Immature natural killer cell (primary cell): ENCODE measurements at places on chromosomes 2 and 18. TPM values are rescaled to one million over a fixed set of nuclear protein-coding genes. Genes with fewer than 3 reads are reported as not detected.

The INHBB gene
- polyA plus RNA-seq: not detected

- DNase-seq: no peak
Measured at GRCh38 chr2:5777131-5777535, 84.9 kb downstream of the SOX11 start.

- no peak for DNase-seq
Measured at GRCh38 chr2:207546822-207547221, 17.1 kb downstream of the CREB1 start.

GRCh38 chr2:75431276-75431675, 129.5 kb downstream of the EVA1A start:
- no peak for DNase-seq

- DNase-seq: no peak
Measured at GRCh38 chr2:192148620-192149321, 46.0 kb downstream of the TMEFF2 start.

GRCh38 chr2:240292619-240293525, 142.6 kb upstream of the GPC1 start:
- DNase-seq: no peak

DNA sequence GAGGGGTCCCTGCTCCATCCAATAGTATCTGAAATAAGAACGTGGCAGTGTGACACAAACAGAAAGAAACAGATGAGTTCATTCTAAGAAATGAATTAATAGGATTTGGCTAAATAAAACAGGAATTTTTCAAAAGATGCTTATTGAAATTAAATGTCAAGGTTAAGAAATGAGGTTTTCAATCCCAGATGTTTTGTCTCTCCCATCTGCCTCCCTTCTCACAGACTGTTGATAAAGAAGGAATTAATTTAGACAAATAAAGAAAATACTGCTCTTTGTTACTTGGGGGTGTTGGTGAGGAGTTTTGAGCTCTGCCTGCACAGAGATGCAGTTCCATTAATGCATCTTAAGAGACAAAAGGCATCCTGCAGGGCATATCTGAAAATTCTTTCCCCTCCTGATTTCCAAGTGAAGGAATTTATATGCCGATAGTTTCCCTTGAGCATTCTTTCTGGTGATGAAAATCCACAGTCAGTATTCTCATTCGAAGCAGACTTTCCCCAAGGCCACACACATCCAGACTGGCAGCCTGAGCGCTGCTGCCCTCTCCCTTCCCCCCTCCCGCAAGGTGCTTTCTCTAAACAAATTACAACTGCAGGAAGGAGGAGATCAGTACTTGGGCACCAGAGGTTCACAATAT, 385.4 kb upstream of the RND3 start:
- DNase-seq: no peak

The FASTKD1 gene
- 7.7 TPM for polyA plus RNA-seq

The FAM124B gene
- polyA plus RNA-seq: 0.78 TPM

GRCh38 chr18:77948567-77948966, 698.9 kb downstream of the GALR1 start:
- no peak for DNase-seq

GRCh38 chr18:11150271-11150615, 874 bp upstream of the PIEZO2 start:
- no peak for DNase-seq

GRCh38 chr2:75799859-75800258, 89.1 kb upstream of the GCFC2 start:
- no peak for DNase-seq

DNA sequence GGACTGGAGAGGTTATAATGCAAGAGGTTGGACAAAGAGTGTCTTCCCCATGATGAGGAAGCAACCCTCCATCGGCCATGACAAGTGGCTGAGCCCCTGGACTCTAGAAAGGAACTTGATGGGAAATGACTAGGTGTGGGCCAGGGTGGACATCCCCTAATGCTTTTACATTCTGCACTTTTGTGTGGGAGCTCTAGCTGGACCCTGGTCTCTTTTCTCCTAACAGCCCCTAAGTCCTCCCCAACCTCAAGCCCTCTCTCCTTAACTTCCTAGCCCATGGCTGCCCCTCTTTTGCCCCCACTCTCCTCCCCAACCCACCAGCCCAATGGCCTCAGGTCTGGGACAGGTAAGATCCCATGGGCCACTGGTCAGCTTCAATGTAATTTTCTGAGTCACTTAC, 2.4 kb downstream of the CD207 start:
- no peak for DNase-seq

DNA sequence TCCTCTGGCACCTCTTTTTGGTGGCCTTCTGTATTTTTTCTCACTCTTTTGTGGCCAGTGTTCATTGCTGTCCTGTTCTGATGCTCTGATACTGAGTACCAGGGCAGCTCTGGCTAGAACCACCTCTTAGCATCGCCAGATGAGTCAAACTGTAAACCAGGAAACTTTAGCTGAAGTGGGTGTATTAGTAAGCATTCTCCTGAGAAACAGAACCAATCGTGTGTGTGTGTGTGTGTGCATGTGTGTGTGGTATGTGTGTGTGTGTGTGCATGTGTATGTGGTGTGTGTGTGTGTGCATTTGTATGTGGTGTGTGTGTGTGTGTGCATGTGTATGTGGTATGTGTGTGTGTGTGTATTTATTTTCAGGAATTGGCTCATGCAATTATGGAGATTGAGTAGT, 166.3 kb upstream of the SKOR2 start:
- DNase-seq: no peak

The CNTNAP5 gene
- polyA plus RNA-seq: not detected

DNA sequence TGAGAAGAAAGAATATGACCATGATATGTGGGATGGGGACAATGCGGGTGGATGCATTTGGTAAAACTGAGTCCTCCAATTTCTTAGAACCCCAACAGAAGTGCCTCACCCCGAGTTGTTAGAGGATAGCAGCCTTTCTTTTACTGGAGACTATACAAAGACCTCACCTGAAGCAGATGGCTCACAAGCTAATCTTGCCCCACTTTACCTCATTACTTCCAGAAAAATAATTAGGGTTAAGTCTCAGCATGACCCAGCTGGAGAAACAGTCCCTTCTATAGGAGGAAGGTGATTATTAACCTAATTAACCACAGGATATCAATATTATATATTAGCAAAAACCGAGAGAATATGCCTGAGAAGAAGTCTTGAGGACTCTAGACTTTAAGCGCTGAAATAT, 128.4 kb downstream of the PDE1A start:
- no peak for DNase-seq

The PROKR1 gene
- not detected for polyA plus RNA-seq

The SERPINB2 gene
- polyA plus RNA-seq: not detected

DNA sequence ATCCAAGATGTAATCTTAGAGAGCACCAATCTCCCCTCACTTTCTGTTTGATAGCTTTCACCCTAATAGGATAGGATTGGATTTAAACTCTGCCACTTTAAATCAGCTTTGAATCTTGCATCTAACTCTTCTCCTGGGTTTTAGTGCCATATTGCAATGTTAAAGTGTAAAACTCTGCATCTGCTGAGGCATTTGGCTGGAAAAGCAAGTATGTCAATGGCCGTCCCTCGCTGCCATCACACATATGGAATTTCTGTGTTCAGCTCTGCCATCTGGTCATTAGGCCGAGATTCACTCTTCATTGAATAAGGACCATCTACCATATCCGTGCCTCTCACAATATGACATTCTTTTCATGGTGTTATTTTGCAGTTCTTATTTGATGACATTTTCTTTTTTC, 728.1 kb upstream of the PIK3C3 start:
- no peak for DNase-seq

- no peak for DNase-seq
Measured at GRCh38 chr2:11754700-11755015, 8.2 kb downstream of the LPIN1 start.

The DAW1 gene
- not detected for polyA plus RNA-seq

DNA sequence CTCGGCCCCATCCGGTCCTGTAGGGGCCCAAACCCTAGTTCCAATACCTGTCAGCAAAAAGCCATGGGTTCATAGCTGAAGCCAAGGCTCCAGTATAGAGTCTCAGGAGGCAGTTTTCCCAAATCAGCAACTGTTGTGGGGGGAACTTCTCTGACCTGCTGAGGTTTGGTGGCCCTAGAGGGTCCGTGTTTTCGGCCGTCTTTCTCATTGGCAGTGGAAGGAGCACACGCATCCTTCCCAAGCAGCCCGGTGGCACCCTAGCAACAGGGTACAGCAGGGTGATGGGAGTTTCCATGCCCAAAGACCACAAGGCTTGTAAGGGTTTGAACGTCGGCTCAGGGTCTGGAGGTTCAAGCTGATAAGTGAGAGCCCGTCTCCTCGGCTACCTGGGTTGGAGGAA, 6.6 kb downstream of the FOSL2 start:
- DNase-seq: peak; percentile 16

- DNase-seq: peak; percentile 11
Measured at GRCh38 chr2:98026927-98027522, 31.3 kb upstream of the TMEM131 start.

- no peak for DNase-seq
Measured at GRCh38 chr2:14944562-14945346, 312.2 kb downstream of the LRATD1 start.

DNA sequence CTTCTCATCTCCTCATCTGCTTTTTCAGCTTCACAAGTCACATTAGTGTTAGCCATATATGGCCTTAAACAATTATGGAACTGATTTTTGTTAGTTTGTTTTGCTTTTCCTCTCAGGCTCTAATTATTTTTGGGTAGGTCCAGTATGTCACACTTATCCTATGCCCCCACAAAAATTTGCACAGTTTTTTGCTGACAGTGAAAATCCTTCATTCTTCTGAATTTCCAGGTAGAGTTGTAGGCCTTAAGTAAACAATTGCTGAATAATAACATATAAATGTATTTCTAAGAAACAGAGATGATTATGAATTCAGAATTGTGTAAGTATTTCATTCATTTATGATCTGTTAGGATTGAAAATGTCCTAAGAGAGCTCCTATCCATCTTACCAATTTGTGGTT, 8.6 kb upstream of the SERPINB10 start:
- DNase-seq: no peak

The CCDC150 gene
- not detected for polyA plus RNA-seq

DNA sequence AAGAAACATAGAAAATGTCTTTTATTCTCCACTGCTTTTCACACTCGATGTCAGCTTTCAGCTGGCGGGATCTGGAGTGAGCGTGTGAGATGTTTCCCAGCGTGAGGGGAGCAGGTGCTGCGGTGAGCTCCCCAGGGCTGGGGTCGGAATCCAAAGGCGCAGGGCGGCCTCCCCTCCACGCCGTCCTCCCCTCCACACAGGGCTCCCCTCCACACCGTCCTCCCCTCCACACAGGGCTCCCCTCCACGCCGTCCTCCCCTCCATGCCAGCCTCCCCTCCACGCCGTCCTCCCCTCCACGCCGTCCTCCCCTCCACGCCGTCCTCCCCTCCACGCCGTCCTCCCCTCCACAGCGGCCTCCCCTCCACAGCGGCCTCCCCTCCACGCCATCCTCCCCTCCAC, 26.9 kb upstream of the KCNG2 start:
- no peak for DNase-seq

DNA sequence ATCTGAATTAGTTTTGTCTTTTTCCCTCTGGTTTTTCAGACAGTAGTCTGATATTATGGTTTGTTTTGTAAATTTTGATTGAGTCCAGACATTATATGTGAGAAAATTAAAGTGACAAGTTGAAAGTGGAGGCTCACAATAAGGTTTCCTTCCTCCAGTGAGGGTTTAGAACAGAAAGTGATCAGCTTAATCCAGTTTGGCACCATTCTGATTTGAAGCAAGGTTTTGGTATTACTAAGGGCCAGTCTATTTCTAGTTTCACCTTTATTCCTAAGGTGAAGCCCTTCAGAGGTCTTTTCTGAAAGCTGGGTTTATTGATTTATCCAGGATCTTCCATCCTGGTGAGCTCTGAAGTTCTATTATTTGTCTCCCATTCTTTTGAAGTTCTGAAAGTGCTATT, 68.7 kb downstream of the CDC42EP3 start:
- no peak for DNase-seq

DNA sequence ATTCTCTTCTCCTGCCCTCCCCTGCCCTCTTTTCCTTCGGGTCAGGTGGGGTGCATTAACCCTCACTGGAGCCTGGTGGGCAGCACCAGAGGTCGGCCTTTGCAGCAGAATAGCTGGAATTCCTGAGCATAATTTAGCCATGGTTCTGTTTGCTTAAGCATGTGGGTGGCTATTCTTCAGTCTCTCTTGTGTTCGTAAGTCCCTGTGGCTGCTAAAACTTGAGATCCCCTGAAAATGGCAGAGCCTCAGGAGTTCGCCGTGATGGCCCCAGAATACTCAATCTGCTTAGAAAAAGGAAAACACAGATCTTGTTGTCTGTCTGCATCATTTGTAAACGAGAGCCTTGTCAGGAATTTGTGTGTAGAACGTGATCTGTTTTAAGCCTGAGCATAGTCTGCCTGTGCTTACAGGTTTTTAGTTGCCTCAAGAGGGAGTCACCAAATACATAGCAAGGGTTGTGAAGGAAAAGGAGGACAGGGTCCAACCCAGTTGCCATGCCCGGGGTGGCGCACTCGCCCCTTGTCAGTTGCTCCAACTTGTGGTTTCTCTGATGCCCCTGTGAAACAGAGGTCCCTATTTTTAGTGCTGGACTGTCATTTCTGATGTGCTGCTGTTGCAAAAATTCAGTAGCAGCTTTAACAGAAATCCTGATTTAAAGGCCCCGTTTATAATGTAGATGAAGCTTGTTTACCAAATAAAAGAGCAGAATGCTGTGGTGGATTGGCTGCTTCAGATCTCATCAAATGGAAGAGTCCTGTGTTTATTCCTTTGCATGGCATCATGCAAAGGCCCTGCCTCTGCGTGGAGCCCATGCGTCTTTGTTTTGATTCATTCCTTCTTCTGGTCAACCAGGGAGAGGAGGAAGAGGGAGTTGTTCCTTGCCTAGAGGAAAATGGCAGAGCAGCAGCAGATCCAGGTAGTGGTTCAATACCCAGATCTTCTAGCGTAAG, 74.8 kb downstream of the WDSUB1 start:
- no peak for DNase-seq

GRCh38 chr2:143138292-143138691, 9.1 kb downstream of the ARHGAP15 start:
- DNase-seq: no peak
